Renal pelvis (tissue), 12 donors: ENCODE measurements at places on chromosomes 1 and 21.

- no peak for DNase-seq
Measured at GRCh38 chr1:60958001-60958400, 124.4 kb upstream of the NFIA start.

DNA sequence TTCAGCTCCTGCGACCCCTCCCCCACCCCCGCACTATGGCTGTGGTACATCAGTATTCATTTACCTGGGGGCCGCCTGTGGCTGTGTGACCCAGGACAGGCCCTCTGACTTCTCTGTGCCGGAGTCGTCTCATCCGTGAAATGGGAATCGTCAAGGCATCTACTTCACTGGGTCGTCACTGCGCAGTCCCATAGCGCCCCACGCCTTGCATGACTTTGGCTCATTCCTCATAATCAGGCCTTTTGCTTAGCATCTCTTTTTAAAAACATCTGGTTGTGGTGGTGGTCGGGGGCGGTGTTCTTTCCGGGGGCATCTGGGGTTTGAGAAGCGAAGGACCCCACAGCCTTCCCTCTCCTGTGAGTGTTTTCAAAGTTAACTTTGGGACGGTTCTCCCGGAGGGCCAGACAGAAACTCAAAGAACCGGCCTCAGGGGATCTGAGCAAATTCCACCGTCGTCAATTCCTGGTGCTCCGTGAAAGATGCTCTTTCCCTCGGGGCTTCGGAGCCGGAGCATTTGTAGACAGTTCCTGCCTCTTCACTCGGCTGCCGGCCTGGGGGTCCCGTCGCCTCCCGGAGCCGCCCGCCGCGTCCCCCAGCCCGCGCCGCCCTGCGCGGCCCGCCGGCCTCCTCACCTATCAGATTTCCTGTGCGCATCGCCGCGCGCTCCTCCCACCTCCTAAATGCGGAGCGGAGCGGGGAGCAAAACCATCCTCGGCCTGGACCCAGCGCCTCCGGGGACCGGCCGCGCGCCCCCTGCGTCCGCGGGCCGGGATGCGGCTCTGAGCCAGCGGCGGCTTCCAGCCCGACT lies at the start of gene B3GALT5:
Gene B3GALT5 (plus strand): TSS at position 708 of the 808 bp plus-strand sequence. CDS start 47,620 bp downstream, outside the sequence.
- DNase-seq: peak; percentile 57

DNA sequence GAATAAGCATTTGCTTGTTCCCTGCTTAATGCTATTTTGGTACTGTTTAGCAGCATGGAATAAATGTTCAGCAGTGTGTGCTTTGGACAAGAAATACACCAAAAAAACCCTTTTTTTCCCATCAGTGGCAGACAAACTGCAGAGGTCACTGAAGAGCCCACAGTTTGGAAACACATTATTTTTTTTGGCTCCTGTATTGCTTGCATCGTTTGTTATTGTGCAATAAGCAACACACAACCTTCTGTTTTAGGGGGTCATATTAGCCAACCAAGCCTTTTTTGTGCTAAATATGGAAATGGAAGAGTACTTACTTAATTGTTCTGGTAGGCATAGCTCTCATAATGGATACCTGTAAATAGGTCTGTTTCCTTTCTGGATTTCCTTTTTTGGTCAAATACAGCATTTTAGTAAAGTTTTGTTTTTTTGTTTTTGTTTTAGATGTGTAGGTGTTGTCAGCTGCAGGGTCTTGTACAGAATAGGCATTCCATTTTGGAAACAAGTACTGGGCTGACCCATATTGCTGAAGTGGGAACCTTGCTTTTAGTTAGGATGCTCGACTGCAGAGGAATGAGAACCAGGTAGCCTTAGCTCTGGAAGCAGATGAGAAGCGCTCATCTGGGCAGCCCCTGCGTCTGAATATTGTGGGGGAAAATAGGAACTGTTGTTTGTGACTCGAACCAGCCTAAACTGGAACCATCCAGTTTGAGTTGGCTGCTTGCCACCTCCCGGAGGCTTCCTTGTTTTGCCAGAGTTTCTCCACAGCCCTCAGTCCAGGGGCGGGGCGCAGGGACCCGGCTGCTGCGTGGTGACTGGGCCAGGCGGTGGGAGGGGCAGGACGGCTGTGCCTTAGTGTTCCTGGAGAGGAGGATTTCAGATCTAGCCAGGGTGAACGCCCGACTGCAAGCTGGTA lies 38.4 kb downstream of the SPEN start:
- DNase-seq: peak; percentile 97

DNA sequence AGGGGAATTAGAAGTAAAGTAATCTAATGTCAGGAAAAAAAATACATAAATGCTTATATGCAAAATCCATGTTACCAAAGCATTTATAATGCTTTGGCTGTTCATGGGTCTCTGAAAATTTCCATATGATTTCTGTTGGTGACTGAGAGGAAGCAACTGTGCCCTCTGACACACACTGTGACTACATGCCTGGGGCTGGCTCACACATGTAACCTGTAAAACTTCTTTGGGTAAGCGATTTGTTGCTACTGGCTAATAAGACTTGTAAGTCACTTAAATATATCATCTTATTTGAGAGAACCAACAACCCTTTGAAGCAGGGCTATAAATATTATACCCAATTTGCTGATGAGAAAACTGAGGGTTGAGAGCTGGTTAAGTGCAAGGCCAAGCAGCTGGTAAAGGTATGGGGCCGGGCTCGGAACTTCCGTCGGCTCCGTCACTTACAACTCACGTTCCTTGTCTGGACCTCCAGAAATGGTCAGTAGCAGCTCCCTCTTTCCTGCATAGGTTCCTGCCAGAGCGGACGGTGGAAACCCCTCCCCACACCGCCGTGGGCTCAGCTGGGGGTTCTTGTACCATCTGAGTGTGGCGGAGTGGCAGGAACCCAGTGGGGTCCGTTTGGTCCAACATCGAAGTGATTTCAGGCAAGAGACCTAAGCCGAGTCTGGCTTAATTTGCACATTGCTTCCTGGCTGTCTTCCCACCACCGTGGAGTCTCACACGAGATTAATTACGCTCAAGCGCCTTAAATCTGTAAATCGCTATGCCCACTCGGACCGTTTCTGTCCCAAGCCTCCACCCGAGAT lies 714 bp downstream of the DFFA start:
- peak; percentile 21 for DNase-seq

DNA sequence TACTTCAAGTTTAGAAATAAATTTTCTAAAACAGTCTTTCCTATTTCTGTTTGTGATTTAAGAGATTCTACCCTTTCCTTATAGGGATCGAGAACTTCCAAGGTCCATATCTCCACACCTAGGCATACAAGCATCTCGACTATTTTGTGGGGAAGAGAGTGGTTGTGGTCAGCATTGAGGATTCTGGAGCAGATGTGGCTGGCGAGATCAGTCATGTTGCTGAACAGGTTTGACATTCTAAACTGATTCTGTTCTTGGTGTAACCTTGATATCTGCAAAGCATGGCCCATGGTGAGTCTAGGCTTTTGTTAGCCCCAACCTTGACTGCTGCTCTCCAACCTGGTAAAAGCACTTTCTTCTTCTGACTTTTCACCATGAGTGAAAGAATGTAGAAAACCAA lies 167.6 kb upstream of the POGK start:
- no peak for DNase-seq

GRCh38 chr1:28902738-28903137 lies 11.6 kb upstream of the EPB41 start:
- DNase-seq: no peak

DNA sequence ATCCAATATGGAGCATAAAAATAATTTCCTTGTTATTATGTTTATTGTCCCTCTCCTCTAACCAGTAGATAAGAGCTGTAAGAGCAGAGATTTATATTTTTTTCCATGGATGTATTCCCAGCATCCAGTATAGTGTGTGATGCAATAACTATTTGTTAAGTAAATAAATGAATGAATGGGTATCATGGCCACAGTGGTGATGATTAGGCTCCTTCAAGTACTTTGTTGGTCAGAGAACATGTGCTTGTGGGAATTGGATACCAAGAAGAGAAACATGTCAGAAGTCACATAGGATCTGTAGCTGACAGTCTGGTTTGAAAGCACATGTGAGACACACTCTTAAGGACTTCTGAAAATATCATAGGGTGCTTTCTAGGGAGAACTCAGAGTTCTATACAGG lies 588.5 kb downstream of the AGBL4 start:
- DNase-seq: no peak

DNA sequence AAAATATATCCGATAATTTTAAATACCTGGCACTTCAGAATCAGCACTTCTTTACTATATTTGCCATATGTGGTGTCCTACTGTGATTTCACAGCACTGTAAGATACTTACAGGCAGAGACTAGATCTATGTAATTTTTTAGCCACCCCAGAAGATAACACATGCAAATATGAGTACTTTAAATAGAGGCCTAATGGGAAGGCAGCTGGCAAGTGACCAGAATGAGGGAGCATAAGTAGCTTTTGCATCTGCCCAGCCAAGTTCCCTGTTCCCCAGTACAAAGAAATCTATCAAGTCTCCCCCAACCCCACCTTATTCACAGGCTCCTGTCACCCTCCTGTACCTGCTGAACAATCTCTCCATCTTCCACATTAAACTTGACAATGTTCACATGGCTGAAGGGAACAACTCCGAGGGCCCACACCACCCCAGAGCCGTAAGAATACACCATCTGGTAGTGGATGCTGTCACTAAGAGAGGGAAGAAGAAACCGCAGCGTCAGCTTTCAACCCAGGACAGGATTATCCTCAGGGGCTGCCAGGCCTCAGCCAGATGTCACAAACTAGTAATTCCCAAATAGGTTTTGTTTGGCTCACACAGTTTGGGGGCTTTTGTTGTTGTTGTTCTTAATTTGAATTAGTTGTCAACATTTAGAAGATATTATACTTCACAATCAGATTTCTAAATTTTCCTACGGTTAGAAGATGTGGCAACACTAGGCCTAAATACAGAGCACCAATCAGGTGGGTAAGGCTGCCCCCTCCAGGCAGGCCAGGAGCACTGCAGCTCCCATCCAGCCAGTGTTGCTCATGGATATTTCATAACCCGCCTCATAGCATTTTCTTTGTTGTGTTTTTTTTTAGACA lies 10.4 kb downstream of the EMC1 start:
- no peak for DNase-seq

DNA sequence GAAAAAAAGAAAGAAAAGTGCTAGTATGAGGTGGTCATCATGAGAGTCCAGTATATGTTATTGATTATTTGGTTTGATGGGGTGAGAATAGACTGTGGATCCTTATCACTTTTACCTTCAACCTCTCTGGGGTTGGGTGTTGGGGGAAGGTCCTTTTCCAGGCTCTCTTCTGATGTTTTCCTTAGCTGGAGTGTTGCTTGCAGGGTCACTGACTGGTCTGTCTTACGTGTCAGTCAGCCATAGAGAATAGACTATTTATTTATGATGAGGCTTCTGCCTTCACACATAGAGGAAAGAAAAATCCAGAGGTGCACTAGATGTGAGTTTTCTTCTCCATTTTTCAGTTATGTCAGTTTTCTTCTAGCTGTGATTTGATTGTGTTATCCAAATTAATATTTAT lies 36.5 kb downstream of the MAP3K21 start:
- DNase-seq: no peak

DNA sequence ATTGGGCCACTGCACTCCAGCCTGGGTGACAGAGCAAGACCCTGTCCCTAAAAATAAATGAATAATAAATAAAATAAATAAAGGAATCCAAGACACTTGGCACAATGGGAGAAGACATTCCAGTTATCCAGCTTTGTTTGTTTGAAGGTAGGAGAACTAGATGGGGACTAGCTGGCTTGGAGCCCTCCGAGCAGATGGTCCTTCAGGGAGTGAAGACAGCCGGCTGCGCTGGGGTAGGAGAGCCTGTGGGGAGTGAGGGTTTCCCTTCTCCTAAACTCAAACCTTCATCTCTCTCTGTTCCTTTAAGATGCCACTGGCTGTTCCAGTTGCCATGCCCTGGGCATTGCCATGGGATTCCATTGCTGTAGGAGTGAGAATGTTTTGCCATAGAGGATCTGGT lies 120.6 kb downstream of the NAV1 start:
- no peak for DNase-seq

DNA sequence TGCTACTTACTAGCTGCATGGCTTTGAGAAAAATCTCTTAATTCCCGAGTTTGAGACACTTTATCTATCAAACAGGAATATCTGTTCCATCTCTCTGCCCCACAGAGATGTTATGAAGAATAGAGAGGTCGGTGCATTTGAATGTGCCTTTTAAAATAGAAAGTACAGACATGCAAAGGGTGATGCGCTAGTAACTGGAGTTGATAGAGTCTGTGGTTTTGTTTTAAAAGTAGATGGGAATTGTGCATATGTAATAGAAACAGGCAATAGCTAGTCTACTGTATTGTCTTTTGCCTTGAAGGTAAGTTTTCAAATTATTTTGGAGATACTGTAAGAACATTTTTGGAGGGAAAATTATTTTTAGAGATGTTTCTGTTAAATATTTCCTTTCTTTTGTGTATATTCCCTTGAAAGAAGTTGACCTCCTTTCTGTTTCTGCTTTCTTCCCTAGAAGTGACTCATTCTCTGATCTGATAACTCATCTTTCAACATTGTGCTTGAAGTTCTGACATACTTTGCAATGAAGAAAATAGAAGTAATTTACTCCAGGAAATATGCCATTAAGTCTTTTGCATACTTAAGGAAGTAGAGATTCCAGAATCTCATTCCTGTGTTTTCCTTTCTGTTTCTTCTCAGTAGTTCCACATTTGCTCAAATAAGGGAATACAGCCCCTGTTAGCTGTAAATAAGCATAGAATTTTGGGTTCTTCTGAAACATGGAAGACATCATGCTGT lies 151.6 kb downstream of the SDCCAG8 start:
- no peak for DNase-seq

DNA sequence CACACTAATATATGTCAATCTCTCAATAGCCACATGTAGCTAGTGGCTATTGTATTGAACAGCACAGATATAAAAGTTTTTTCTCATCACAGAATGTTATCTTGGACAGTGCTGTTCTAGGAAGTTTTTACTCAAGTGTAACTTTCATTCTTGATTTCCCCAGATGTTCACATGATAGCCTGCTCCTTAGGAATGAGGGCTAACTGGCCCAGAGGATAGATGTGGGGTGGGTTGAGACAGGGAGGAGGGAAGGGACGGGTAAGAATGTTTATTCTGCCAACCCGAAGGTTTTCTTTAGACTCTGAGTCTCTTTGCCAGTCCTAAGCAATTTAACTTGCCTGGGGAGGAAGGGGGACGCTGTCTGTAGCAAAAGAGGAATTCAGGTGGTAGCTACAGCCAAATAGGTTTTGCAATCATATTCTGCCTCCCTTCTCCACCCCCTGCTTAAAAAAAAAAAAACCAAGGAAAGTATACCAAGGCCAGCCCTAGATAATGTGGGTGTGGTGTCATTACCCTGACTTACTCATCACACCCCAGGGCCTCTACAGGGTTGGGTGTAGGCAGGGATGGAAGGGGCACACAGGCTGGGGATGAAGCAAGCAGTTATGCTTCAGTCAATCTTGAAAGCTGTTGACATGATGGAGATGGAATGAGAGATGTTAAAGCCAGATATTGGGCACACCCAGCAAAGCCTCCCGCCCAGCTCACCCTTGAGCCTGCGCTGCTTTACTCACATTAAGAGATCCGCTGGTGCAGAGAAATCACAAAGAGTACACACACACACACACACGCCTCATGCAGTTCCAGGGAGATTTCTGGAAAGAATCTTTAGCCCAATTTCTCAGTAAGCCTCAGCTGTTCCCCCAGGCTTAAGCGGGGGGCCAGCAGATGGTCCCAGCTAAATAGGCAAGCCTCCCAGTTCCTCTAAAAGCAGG lies 59.9 kb downstream of the PLXNA2 start:
- DNase-seq: no peak
